Activated effector memory CD4-positive, alpha-beta T cell treated with Interleukin-2 at 50 U/mL for 16 hours (primary cell): ENCODE measurements at places on chromosomes 2 and 18.

DNA sequence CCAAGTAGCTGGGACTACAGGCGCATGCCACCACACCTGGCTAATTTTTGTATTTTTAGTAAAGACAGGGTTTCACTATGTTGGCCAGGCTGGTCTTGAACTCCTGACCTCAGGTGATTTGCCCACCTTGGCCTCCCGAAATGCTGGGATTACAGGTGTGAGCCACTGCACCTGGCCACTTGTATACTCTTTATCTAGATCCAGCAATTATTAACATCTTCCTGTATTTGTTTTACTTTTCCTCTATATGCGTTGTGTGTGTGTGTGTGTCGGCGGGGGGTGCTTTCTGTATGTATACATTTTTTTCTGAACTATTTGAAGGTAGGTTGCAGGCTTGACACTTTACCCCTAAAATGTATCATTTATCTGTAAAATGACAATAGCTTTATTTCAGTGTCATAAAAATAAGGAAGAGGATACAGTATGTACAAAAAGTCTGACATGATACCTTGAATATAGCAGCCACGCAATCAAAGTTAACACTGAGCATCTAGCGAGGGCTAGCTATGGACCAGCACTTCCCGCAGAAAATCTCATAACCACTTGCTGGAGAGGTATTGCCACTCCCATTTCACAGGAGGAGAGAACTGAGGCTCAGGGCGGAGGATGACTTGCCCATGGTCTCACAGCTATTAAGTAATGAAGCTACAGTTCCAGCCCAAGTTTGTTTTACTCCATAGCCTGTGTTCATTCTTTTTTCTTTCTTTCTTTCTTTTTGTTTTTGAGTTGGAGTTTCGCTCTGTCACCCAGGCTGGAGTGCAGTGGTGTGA, 251.3 kb downstream of the MYCN start:
- DNase-seq, result no peak

DNA sequence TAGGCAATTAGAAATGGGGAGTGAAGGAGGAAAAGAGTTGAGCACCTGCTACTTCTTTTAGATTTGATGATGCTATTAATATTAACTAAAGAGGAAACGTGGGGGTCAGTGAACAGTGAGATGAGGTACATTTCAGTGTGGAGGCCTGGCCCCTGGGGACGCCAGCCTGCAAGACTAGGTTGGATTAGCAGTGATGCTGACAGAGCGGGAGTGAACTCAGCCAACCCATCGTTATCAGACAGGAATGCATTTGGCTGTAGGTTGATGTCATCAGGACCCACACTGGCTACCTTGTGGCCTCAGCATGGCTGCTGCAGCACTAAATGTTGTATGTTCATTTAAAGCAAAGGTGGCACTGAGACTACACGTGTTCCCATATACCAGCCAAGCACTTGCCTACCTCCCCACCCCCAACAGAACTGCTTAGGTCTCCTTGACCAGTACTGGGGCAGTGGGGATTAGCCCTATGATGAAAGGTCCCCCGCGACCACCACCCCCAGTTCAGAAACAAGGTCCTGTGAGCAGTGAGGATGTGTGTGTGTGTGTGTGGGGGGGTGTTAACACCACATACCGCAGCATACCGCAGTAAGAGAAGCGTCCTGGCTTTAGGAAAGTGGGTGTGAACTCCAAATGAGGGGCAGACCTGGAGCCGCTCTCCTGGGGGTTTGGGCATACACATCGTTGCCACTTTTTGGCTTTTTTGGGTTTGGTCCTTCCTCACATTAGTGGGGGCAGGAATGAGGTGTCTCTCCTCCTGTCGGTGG, 26.0 kb downstream of the DGKD start:
- DNase-seq, result no peak

DNA sequence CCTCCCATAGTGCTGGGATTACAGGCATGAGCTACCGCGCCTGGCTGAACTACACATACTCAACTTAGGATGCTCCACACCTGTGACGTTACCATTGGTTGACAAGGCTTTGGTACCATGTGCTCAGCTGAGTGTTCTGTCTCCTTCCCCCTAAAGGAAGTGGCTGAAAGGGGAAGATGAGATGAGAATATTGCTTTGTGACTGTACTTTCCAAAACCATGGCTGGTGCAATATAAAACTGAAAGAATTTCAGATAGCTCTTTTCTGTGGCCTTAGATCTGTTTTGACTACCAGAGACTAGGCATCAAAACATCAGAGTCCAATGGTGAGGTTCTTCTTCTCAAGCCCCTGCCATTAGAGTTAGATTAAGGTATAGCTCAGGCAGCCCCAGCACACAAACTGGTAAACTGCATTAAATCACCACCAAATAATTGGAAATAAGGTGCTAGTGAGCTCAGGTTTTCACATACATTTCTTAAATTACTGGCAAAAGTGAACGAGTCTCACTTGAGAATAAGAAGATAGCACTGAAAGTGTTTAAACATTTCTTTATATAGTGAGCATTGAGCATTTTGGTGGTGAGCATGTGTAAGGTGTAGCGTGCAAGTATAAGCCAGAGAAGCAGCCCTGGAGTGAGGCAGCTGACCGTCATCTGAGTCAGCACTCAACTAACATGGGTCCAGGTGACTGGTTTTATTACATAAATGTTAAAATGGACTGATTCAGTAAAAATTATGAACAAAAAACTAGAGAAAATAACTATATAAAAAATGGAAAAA, 113.5 kb upstream of the FZD5 start:
- no peak for DNase-seq

GRCh38 chr2:174121175-174121574, 127.2 kb downstream of the OLA1 start:
- DNase-seq, result no peak

GRCh38 chr2:8754106-8754776, 72.4 kb downstream of the ID2 start:
- no peak for DNase-seq

- DNase-seq, result no peak
Observed at GRCh38 chr2:116511426-116511825, 1303.1 kb upstream of the DDX18 start.

GRCh38 chr2:100588071-100588786, 25.4 kb downstream of the PDCL3 start:
- no peak for DNase-seq

GRCh38 chr2:42117923-42118753, 51.0 kb upstream of the EML4 start:
- no peak for DNase-seq

GRCh38 chr2:47346638-47347037, 56.3 kb upstream of the MSH2 start:
- DNase-seq, result no peak

DNA sequence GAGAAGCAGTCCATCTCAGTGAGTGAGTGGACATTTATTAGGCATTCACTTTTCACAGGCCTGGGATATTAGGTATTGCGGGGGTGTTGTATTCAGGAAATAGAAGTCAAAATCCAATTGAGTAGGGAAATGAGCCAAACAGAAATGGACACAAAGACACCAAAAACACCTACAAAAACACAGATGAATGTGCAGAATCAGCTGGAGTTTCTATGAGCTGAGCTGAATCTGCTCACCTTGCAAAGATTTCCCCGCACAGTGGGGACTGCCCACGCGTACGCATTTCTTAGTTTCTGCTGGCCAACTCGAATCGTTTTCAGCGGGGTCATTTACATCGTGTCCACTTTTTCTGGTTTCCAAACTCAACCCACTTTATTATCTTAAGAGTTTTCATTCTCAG, 160.0 kb downstream of the BCL2 start:
- DNase-seq, result no peak

- no peak for DNase-seq
Observed at GRCh38 chr2:230873661-230874401, 9.1 kb downstream of the ITM2C start.

DNA sequence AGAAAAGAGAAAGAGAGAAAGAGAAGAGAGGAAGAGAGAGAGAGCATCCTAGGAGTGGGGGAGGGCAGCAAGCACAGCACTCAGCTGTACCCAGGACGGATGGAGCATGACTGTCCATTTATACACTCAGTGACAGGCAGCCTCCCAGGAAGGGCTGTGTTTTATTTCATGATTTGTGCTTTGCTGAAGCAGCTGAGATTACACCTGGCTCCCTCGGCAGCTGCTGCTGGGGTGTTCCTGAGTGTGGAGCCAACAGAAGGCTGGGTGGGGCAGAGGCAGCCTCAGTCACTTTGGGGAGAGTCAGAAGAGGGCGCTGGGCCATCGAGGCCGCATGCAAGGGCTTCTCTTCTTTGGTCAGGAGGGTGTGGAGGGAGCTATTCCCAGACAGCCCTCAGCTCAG, 47.8 kb upstream of the TEX51 start:
- DNase-seq, result no peak

DNA sequence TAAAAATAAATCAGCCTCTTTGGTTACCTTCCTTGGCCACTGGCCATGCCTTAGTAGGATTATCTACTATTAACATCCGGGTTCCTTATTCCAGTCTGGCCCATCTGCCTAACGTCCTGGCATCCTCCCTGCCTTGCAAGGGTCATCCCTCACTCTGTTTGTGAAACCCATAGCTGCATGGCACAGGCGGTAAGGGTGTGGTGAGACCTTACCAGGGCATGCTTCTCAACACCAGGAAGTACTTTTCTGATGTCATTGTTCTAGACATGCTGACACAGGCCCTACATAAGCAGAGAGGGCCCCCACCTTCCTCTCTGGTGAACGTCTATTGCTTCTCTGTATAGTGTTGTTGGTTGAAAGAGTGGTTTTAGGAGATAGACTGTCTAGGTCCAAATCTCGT, 296.8 kb upstream of the SPRED2 start:
- DNase-seq, result no peak

GRCh38 chr18:23885750-23886149, 128.8 kb upstream of the TTC39C start:
- DNase-seq, result no peak

DNA sequence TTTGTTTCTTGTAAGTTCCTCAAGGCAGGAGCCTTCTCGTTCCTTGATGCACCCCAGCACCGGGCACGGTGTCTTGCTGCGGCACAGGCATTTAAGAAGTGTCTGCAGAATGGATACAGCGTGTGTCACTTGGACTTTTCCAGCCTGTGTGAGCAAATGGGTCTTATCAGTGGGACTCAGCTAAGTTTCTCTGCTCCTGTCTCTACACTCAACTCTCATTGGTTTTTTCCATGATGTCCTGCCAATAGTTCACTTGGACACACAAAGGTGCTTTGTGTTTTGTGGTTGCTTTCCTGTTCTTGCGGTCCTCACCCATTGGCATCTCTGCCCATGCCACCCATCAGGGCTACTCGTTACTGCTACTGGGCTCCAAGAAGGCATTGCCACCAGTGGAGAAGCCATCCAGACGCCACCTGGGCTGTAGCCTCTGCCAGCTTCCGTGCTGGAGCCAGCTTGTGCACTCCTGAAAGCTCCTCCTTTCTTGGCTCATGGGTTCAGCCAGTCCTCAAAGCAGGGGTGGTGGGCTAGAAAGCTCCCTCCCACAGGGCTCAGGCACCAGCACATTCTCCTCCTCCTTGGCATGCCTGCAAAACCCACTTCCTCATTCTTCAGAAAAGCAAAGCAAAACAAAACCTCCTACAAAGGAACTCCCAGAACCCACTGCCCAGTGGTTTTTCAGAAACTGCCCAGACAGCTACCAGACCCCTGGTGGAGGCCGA, 41.4 kb downstream of the IL1R2 start:
- no peak for DNase-seq

- no peak for DNase-seq
Observed at GRCh38 chr18:74265546-74266098, 26.1 kb downstream of the CYB5A start.

DNA sequence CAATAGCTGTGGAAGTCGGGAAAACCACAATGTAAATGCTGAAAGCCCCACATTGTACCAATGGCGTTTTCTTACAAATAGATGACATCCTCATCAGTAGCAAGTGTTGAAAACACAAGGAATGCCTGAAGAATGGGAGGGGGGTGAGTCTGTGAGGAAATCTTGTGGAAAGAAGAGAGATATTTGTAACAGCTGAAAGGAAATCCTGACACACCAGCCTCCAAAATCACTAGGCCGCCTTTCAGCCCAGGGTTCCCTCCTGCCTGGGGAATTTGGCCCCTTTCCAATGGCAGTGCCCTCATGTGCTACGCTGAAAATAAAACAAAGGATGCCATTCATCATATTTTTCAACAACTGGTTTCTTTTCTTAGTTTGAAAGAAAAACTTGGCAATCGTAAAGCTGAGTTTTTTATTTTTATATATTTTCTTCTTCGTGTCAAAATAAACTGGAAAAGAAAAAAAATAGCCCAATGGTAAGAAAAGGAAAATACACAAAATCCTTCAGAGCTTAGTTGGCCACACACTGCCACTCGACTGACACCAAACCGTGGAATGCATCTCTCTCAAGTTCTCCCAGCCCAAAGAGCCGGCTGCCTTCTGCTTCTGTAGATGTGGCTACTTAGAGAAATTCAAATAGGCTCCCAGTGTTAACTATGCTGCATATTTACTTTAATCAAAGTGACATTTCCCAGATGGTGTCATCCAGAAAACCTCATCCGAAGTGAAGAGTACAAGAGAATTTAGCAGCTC, 52.0 kb downstream of the FTCDNL1 start:
- no peak for DNase-seq

- no peak for DNase-seq
Observed at GRCh38 chr18:45399643-45400042, 215.6 kb upstream of the SLC14A2 start.

- DNase-seq, result peak; percentile 11
Observed at GRCh38 chr18:62982600-62983251, 267.4 kb downstream of the PHLPP1 start.

DNA sequence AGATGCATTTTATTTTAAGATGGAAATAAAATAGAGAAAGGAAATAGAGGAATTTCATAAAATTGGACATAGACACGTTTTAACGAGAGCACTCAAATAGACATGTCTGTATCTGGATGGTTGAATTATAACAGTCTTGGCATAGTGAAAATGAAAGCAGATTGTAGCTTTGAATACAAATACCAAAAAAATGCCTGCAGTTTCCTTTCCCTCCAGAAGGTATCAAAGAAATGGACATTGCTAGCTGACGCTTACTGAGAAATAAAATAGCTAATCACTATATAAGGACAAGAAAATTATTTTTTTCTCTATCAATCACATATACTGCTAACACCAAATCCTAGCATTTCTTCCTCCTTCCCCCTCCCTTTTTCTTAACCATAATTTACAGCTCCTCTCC, 11.4 kb upstream of the MAPRE2 start:
- DNase-seq, result no peak
